Body of pancreas (tissue), 4 donors: ENCODE measurements at places on chromosomes 16 and 17. TPM values are rescaled to one million over a fixed set of nuclear protein-coding genes. Genes with fewer than 3 reads are reported as not detected.

Gene LPO
- total RNA-seq = not detected

GRCh38 chr17:64503821-64504768, 2.0 kb downstream of the DDX5 start:
- DNase-seq = no peak
- H3K4me1 ChIP-seq = peaks cover 54% of the 10 kb centered on the region
- H3K4me3 ChIP-seq = peak overlapping the region; percentile 62
- peak overlapping the region; percentile 100 for H3K27ac ChIP-seq
- peaks cover 41% of the 10 kb centered on the region for H3K36me3 ChIP-seq

DNA sequence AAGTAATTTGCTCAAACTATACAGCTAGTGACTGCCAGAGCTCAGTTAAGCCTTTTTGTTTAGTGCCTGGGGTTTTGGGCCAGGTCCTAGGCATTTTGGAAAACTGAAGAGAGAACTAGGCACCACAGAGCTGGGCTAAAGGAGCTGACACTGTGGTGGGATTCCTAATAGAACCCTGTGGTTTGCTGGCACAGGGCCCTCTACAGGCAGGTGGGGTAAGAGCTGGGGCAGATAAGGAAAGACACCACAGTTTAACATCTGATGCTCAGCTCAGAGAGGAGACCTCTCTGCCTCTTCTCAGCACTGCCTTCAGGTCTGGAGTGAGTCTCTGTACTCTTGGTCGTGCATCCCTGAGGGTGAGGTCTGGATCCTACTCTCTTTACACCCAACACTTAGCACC, 121.2 kb downstream of the SNX11 start:
- H3K36me3 ChIP-seq = no peaks in the 10 kb centered on the region
- no peak overlapping the region for H3K4me3 ChIP-seq
- no peaks in the 10 kb centered on the region for H3K4me1 ChIP-seq
- no peak for DNase-seq

DNA sequence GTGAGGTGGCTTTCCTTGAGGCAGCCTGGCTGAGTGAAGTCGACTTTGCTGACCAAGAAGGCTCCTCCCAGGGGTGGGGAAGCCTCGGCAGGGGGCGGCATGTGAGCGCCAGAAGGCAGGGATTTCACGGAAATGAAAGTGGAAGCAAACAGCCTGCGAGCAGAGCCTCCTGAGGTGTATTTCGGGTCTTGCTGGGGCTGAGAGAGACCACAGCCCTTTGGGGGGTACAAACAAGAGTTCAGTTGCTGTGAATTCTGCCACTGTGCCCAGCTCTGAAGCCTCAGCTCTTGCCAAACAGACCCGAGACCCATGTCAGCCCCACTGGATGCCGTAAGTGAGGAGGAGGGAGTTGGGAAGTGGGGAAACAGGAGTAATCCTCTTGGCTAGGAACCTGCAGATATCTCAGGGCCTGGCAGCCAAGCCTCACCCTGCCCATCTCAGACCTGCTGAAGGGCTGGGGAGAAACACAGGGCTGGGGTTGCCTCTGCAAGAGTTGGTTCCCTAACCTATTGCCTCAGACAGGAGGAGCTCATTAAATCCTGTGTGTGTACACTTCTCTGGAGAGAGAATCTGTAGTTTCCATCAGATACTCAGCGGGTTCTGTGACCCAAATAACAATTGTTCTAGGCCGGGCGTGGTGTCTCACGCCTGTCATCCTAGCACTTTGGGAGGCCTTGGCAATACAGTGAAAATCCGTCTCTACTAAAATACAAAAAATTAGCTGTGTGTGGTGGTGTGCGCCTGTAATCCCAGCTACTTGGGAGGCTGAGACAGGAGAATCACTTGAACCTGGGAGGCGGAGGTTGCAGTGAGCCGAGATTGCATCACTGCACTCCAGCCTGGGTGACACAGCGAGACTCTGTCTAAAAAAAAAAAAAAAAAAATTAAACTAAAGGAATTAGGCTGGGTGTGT, at the start of gene IFI35:
Gene IFI35 (plus strand): TSS at position 146 of the 913 bp plus-strand sequence. CDS start 164 bp downstream, at position 310.
- peaks cover 28% of the 10 kb centered on the region for H3K4me1 ChIP-seq
- no peaks in the 10 kb centered on the region for H3K27me3 ChIP-seq
- H3K4me3 ChIP-seq = peak within 1 kb of the TSS; percentile 33
- peak; percentile 86 for DNase-seq
- H3K36me3 ChIP-seq = no peaks in the 10 kb centered on the region

DNA sequence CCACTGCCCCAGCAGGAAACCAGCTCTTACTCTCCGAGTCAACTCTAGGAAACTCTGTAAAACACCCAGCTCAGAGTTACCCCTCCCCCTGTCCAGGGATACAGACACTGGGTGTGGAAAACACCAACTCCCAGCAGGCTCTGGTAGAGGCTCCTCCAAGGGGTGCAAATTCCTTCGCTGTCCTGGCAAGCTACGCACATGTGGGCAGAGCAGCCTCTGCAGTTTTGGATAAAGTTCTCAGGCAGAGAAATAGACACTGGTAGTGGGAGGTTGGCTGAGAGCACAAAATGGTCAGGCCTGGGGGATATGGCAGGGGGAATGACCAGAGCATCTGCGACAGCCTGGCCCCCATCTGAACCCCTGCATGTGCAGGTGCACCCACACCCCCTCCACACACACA, 146.9 kb upstream of the SDK2 start:
- H3K4me3 ChIP-seq = no peak overlapping the region
- H3K27ac ChIP-seq = no peak overlapping the region
- H3K36me3 ChIP-seq = no peaks in the 10 kb centered on the region
- H3K27me3 ChIP-seq = no peaks in the 10 kb centered on the region
- H3K4me1 ChIP-seq = no peaks in the 10 kb centered on the region

Gene GPR139
- total RNA-seq = not detected

DNA sequence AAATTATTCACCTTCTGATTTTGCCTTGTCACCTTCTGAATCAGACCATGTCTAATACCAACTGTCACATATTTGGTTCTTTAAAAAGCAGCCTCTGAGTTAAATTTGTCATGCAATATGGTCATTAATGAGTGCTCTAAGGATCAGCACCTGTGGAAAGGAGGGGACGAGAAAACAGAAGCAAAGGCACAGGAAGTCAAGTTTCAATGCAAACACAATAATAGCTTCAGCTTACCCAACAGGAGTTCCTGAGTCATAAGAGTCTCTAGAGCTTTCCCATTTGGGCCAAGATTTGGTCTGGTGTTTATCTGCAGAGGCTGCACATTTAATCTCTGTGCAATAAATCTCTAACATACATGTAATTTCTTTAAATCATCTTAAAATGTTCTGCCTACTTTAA, 889.8 kb downstream of the CDH8 start:
- no peak overlapping the region for H3K27ac ChIP-seq
- H3K4me1 ChIP-seq = no peaks in the 10 kb centered on the region
- H3K36me3 ChIP-seq = no peaks in the 10 kb centered on the region

Gene MT4
- not detected for total RNA-seq

Gene CES5A
- total RNA-seq = not detected
